ENCODE measurements at places on chromosomes 6 and 20.

GRCh38 chr6:164108092-164108491 lies 693.6 kb downstream of the QKI start:
- no peak for DNase-seq

GRCh38 chr6:88449770-88450169 lies 283.6 kb upstream of the CNR1 start:
- no peak for DNase-seq

GRCh38 chr20:7015257-7015656 lies 247.8 kb downstream of the BMP2 start:
- DNase-seq: no peak

DNA sequence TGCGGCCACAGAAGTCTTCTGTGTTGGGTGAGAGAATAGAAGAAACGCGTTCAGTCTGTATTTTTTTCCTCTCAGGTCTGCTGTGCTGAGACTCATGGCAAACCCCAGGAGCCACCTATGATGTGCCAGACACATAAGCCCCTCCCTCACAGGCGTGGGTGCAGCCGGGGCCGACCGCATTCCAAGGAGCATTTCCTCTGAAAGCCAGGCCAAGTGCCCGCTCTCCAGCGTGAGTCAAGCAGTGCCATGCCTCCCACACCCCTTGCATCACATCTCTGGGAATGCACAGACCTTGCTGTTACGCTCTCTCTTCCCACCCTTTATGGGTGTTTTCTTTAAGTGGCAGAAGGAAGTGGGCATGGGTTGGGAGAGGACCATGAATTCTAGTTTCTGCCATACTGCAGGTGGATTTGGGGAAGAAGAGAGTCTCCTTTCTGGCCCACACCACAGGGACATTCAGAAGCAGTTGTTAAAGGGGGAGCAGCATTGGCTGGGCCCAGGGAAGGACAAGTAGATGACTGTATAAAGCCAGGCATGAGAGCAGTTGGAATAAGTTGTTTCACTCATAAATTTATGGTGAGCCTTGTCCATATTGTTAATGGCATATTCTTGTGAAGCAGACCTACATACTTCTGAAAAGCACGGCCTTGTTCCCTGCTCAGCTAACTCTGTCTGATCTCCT lies 37.1 kb upstream of the TFAP2A start:
- DNase-seq: no peak

- DNase-seq: no peak
These were observed 201.5 kb upstream of the RNF24 start for GRCh38 chr20:4216866-4217265.

DNA sequence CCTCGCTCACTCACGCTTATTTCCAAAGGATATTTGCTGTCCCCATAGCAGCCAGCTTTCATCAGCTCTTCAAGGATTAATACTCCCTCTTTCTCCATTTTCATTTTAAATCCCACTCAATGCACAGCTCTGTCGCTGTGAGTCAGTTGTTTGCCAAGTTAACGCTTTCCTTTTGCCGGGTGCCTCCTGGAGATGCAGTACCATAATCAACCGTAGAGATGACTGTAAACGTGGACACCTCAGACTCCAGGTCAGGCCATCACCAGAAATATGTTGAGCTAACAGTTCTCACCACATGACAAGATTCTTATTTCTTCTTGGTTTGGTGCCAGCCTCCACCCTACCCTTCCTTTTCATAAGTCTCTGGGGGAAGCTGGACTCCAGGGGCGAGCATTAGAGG lies 66.6 kb upstream of the TAB2 start:
- DNase-seq: no peak

- no peak for DNase-seq
These were observed 28.9 kb upstream of the ANKEF1 start for GRCh38 chr20:10005885-10006284.

GRCh38 chr20:44633872-44634600 lies 17.5 kb downstream of the ADA start:
- no peak for DNase-seq

DNA sequence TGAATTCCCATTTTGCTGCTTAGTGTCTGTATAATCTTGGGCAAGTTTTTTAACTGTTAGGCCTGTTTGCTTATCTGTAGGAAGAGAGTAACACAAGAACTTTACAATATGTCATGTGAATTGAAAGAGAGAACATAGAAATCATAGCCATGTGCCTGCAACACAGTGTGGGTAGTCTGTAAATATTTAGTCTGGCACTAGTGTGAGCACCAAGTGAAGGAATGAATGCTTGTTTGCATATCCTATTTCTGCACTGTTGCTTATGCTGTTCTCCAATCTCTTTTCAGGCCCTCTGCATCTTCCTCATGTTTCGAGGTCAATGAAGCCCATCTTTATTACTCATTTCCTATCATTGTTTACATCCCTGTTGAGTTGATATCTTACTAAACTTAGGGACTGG lies 49.2 kb downstream of the CBFA2T2 start:
- no peak for DNase-seq

DNA sequence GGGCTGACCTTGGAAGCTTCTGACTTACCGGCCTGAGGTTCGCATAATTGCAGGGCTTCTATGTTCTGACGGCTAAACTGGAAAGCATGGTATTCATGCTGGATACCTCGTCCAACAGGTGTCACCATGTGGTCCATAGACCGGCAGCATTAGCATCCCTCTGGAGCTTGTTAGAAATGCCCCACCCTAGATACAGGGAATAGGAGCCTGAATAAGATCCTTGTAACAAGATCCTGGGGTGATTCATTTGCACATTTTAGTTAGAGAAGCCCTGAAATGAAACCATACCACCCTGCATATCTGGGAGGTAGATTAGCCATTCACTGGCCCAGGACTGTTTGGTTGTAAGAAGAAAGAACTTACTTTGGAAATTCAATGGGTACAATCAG lies 77.7 kb downstream of the TMEM170B start:
- DNase-seq: no peak

DNA sequence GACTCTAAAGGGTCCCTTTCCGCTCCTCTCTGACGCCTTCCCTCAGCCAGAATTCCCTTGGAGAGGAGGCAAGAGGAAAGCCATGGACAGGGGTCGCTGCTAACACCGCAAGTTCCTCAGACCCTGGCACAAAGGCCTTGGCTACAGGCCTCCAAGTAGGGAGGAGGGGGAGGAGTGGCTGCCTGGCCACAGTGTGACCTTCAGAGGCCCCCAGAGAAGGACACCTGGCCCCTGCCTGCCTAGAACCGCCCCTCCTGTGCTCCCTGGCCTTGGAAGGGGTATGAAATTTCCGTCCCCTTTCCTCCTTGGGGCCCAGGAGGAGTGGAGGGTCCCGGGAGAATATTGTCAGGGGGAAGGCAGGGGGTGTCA lies 2.7 kb downstream of the VEGFA start:
- DNase-seq: no peak

DNA sequence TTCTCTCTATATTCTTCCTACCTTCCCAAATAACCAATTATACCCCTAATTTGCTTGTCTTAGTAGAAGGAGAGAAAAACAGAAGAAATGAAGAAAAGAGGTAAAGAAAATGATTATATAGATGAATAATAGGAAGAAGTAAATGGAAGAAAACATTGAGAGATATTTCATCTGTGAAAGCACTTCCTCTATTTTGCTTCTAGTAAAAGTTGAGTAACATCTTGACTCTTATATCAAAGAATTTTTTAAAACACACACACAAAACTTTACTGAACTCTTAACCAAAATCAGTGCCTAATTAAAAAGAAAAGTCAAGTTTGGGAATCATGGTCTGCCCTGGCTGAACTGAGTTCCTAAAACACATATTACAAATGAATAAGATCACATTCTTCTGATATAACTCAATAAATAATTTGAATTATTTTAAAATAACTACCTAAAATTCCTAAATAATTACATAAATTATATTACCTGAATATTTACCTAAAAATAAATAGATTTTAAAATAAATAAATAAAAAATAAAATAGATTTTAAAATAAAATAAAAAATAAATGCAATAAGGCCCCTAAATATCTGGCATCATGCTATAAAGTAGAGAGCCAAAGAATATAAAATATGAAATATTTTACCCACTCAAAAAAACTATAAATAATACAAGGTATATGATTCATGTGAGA lies 8.8 kb downstream of the SLC17A2 start:
- DNase-seq: no peak

DNA sequence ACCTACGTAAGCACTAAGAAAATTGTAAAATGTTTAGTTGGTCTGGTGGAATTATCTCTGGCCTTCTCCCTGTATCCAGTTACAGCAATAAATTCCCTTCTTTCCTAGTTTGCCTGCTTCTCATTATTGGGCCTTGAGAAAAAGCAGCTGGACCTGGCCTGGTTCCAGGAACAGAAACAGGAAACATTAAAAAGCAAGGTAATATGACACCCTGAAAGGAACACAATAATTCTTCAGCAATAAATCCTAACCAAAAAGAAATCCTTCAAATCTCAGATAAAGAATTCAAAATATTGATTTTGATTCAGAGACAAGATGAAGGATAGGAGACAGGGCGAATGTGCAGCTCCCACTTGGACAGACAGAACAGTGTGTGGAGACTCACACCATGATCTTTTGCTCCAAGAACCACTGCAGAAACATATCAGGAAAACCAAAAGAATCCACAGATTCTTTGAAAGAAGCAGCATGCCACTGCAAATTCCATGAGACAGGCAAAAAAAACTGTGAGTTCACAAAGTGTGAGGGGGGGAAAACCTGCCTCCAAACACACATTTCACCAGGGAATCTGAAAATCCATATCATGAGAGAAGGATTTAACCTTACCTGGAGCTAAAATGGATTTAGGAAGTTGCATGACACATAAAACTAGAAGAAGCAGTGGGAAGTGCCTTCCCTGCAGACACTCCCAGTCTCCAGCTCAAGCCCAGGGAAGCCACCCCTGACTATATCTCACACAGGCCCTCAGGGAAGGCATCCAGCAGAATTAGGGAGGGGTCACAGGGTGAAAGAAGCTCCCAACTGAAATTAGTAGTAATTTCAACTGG lies 28.9 kb downstream of the TREM1 start:
- no peak for DNase-seq

DNA sequence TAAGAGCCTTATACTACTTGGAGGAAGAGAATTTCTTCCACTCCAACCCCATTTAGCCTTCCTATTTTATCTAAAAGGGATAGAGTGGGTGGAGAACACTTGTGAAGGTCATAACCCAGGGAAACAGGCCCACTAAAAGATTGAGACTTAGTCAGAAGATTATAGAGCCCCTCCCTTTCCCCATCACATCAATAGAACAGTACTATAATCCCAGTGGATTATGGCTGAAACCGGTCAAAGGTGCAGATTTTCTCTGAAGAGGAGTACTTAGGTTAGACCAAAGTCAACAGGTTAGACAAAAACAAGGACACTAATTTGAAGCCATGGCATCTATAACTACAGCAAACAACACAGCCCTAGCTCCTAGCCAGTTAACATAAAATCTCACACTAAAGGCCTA lies 330.9 kb upstream of the NOX3 start:
- DNase-seq: no peak

DNA sequence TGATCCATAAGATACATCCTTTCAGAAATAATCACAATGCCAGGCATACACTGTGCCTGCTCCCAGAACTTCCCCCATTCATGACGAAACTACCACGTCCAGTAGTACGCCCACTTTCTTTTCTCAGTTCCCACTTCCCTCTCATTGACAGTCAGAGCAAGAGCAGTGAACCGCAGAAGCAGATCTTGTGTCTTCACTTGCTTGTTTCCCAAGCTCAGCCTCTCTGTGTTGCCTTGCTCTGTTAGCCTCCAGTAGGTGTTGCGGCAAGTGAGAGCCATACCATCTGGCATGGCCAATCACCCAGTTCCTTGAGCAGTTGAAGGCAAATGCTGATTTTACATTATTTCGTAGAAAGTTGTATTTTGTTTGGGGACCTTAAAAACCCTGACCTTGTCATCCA lies 11.7 kb downstream of the UST start:
- no peak for DNase-seq

DNA sequence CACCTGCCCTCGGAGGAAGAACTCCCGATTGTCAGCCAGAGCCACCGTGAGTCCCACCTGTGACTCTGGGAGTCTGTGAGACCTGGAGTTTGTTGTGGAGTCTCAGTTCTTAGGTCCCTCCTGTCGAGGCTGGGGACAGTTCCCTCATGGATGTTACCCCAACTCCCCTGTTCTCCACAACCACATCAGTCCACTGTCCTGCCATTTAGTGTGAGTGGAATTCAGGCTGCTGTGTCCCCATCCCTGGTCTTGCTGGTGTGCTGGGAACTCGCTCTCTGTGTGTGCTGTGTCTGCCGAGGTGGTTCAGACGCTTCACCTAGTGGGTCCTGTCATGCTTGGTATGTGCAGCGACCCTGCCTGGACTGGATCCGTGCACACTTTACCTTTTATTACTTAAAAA lies 163.2 kb downstream of the DTNBP1 start:
- no peak for DNase-seq

- no peak for DNase-seq
These were observed 17.9 kb downstream of the CASS4 start for GRCh38 chr20:56429941-56430340.

- DNase-seq: no peak
These were observed 108.3 kb upstream of the SLC24A3 start for GRCh38 chr20:19104186-19104585.

DNA sequence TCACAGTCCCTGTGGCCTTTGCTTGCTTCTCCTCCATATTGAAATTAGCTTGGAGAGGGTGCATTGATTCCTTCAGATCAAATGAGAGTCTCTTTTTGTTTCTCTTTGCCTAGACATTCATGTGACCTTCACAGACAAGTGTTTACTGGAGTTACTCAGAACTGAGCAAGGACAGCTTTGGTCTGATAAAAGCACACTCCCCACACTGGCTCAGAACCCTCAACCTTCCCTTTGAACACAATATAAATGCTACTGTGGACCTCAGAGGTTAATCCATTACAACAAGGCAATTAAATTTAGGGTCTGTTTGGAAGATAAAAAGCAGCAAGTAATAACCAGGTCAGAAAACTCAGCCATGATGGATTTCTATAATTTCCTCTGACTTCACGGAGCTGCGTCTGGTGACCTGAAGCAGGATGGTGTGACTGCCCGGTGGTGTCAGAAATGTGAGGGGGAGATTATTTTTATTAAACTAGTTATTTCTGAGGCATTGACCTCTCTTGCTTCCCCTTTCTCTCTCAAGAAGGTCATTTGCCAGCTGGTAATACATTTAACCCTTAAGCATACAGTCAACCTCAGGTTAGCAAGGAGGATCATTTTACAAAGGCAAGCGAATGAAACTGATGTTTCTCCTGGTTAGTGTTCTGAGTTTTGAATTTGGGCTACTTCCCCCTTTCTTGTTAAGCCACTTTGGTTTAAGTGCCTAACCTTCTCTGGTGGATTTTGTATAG lies 208.2 kb downstream of the CLIC5 start:
- no peak for DNase-seq

GRCh38 chr6:110537208-110538123 lies 61.1 kb upstream of the SLC22A16 start:
- DNase-seq: peak; percentile 83

Data from Panc1 (cell line).